Gastroesophageal sphincter (tissue), 4 donors: ENCODE measurements at places on chromosomes 11 and 22. TPM values are rescaled to one million over a fixed set of nuclear protein-coding genes. Genes with fewer than 3 reads are reported as not detected.

- ATAC-seq, result no peak
Observed at GRCh38 chr11:95154514-95154913, 64.9 kb downstream of the ENDOD1 start.

The HBG1 gene
- not detected for total RNA-seq

The NOX4 gene
- total RNA-seq, result 3.9 TPM

DNA sequence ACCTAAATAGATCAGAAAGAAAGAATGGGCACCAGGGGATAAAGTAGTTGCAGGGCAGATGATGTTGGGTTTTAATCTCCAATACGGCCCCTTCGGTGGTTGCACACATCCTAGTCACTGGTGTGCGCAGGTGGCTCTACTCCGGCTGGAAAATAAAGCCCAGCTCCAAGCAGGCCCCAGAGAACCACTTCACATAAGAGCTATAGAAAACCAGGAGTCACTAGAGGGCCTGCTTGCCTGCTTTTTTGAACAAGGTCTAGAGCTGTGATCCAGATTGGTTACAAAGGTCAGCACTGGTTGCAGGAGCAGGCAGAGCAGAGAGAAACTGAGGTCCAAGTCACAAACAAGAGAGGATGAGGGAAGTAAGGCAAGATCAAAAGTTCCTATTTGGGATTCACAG is 41.5 kb upstream of the MS4A8 start:
- no peak for ATAC-seq

- no peak for ATAC-seq
Observed at GRCh38 chr11:18890615-18891014, 48.6 kb downstream of the MRGPRX1 start.

The OR10A2 gene
- 0.12 TPM for total RNA-seq

DNA sequence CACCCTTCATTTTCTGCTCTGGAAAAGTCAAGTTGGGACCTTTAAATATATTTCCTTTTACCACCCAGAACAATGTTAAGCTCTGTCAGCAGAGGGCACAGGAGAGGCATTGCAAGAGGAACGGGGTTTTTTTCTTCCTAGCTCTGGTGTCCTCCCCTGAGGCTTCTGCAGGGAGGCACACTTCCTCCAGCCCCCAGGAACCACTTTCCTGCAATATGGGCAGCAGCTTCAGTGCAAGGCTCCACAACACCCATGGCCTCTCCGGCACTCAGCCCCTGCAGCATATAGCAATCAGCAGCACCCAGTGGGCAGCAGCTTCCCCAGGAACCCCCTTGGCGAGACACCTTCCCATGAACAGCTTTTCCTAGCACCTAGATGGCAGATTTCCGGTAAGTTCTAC is 101.4 kb downstream of the SYT9 start:
- ATAC-seq, result no peak

DNA sequence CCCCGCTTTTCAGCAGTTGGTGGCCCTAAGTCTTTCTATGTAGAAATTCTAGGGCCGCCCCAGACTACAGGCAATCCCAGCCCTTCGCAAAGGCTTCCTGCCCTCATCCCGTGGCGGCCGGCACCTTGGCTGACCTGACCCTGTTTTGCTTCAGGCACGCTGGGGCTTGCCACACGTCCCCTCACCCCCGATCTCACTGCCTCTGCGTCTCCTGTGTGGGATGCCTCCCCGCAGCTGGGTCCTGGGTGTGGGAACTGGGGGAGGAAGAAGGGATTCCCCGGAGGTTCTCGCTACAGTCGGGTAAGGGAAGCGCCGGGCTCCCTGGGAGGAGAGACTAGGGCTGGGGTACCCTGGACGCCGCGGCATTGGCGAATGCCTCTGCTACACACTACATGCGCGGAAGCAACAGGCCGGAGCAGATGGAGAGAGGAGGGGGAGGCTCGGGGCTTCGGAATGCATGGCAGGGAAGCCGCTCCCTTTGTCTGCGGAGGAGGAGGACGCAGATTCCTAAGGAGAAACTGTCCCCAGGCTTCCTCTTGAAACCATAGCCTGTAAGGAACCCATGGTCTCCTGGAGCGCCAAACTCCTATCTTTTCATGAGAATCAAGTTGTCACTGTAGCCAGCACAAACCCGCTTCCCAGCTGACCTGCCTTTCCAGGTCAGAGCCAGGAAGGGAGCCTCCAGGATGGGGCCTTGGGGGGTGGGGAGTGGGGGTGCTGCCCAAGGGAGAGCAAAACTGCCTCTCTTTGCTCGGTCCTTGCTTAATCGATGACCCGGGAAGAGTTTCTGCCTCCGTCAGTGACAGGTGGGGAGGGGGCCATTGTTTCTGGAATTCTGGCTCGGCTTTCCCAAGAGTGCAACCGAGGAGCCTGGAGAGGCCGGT is 1.4 kb downstream of the DTX4 start:
- ATAC-seq, result no peak

DNA sequence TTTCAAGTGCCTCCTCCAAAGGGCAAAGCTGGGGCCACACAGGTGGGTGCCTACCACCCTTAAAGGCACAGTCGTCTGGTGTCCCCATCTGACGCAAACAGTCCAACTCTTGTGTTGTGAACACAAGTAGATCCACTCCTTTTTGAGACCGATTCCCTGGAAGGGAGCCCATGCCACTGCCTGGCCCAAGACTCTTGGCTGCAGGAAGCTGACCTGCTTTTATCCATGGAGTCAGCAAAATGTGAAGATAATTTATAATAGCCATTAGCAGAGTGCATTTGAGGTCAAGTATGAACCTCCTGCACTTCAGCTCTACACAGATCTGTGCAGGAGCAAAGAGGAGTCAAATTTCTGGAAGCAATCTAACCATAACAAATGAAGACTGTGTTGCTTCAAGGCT is 68.5 kb downstream of the ADM start:
- no peak for ATAC-seq

The CD3E gene
- total RNA-seq, result 0.77 TPM

The OR8J3 gene
- total RNA-seq, result not detected

GRCh38 chr22:37397226-37397625 is 30.1 kb downstream of the ELFN2 start:
- no peak for ATAC-seq

DNA sequence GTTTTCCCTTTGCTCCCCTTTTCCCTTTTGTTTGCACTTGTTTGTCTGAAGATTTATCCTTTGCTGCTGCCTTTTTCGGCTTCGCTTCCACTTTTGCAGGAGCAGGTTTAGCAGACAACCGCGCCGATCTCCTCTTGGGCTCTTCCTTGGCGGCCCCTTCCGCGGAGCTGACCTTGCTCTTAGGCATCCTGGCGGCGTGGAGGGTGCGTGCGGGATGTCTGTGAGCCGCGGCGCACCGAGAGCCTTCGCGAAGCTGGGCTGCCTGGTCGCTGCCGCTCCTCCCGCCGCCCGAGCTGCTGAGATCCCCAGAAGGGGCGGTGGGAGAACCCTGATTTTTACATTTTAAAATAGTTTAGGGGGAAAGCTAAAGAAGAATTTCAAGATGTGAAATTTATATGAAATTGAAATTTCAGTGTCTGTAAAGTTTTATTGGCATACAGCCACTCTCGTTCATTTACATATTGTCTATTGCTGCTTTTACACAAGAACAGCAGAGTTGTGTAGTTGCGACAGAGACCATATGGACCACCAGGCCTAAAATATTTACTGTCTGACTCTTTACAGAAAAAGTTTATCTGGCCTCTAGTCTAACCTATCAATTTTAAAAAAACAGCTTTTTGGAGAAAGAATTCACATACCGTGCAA is 105.2 kb upstream of the RRM1 start:
- ATAC-seq, result no peak

The ABCG4 gene
- 0.40 TPM for total RNA-seq

The PTGDR2 gene
- total RNA-seq, result 0.62 TPM

The CNIH2 gene
- total RNA-seq, result 1.1 TPM

The ROBO4 gene
- 29.1 TPM for total RNA-seq
